ENCODE measurements at places on chromosomes 11 and 22. TPM values are rescaled to one million over a fixed set of nuclear protein-coding genes. Genes with fewer than 3 reads are reported as not detected.
A peak's percentile ranks its signal among the peaks of the same experiment; 100 is the strongest.

DNA sequence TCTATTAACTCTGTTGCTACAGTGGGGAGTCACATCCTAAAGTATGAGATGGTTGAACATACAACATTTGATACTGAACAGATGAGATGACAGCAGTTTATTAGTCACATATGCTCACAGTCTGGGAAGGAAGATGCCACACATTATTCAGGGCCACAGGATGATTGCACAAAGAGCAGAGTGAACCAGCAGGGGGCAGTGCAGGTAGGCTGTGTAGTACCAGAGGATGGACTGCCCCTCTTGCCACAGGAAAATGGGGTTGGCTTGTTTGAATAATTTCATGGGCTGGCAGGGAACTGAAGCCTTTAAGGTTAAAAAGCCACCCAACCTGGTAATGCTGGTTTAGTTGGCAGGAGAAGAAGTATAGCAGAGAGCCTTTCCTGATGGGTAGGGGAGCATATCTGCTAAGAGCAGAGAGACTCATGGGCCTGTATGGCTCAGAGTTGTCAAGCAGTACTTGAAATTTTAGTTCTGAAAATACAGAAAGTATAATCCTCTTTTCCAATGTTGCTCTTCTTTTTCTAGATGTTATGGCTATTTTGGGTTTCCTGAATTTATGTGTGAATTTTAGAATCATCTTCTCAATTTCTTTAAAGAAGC is 180.4 kb upstream of the B3GAT1 start:
- no peak overlapping the region for H3K4me3 ChIP-seq
- DNase-seq, result no peak
- no peaks in the 10 kb centered on the region for H3K27me3 ChIP-seq
- H3K36me3 ChIP-seq, result no peaks in the 10 kb centered on the region

DNA sequence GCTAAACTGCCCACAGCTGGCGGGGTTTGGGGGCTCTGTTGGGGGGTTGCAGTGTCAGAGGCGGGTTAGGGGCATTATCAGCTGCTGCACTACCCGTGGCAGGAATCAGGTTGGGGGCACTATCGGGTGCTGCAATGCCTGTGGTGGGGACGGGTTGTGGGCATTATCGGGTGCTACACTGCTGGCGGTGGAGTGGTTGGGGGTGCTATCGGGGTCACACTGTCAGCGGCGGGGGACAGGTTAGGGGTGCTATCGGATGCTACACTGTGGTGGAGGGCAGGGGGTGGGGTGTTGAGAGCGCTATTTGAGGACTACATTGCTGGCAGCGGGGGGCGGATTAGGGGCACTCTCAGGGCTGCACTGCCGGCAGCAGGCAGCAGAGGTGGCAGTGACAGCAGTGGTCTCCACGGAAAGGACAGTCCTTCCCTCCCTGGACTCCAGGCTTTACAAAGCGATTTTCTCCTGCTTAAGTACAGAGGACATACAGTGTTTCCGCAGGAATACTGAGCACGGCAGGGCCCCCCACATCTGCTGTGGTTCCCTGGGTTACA is 119.5 kb upstream of the VPREB1 start:
- no peak overlapping the region for H3K4me3 ChIP-seq
- H3K27me3 ChIP-seq, result no peaks in the 10 kb centered on the region
- H3K4me1 ChIP-seq, result no peaks in the 10 kb centered on the region
- no peaks in the 10 kb centered on the region for H3K36me3 ChIP-seq

DNA sequence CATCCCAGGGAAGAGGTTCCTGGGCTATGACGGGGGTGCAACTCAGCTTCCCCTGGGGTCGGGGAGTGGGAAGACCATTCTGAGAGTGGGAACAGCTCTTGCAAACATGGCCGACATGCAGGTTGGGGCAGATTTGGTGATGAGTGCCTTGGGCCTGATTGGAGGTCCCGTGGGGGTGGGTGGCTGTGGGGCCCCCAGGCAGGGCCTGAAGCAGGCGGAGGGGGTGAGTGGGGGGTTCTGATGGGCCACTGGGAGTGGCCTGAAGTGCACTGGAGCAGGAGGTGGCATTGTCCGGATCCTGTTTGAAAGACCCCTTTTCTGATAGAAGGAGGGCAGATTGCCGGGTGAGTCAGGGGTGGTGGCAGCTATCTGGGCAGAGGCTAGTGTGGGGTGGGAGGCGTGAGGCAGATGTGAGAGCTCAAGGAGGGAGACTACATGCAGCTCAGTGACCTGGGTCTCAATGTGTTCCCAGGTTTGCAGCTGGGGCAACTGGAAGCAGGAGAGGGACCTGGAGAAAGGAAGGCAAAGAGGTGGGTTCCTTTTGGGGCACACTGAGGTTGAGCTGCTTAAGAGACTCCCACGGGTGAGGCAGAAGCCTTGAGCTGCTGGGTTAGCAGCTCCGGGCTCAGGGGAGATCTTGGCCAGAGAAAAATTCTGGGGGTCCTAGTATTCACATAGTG is 15.1 kb downstream of the MYEOV start:
- DNase-seq, result no peak
- no peaks in the 10 kb centered on the region for H3K27me3 ChIP-seq
- peaks cover 33% of the 10 kb centered on the region for H3K4me1 ChIP-seq
- no peak overlapping the region for H3K4me3 ChIP-seq
- no peaks in the 10 kb centered on the region for H3K36me3 ChIP-seq

GRCh38 chr11:44989831-44990566 is 39.3 kb upstream of the TP53I11 start:
- no peak overlapping the region for H3K4me3 ChIP-seq
- no peaks in the 10 kb centered on the region for H3K36me3 ChIP-seq
- H3K4me1 ChIP-seq, result no peaks in the 10 kb centered on the region
- no peaks in the 10 kb centered on the region for H3K27me3 ChIP-seq

GRCh38 chr22:43823911-43824665 is 12.0 kb upstream of the EFCAB6 start:
- H3K4me1 ChIP-seq, result no peaks in the 10 kb centered on the region
- H3K27ac ChIP-seq, result no peak overlapping the region
- H3K27me3 ChIP-seq, result no peaks in the 10 kb centered on the region
- DNase-seq, result no peak
- no peak overlapping the region for H3K4me3 ChIP-seq
- no peaks in the 10 kb centered on the region for H3K36me3 ChIP-seq

- no peak overlapping the region for H3K4me3 ChIP-seq
- DNase-seq, result no peak
- no peaks in the 10 kb centered on the region for H3K4me1 ChIP-seq
- peaks cover 42% of the 10 kb centered on the region for H3K36me3 ChIP-seq
Measured at GRCh38 chr11:3753110-3753509, 44.2 kb downstream of the NUP98 start.

DNA sequence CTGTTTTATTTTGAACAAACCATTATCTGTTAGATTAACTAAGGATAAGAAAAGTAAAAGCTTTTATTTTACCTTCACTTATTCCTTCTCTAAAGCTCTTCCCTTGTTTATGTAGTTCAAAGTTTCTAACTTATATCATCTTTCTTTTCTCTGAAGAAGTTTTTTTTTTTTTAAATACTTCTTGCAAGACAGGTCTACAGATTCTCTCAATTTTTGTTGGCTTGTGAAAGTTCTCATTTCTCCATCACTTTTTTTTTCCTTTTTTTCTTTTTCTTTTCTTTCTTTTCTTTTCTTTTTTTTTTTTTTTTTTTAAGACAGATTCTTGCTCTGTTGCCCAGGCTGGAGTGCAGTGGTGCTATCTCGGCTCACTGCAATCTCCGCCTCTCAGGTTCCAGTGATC is 4.7 kb upstream of the TREH start:
- no peaks in the 10 kb centered on the region for H3K36me3 ChIP-seq
- no peak overlapping the region for H3K4me3 ChIP-seq
- H3K4me1 ChIP-seq, result no peaks in the 10 kb centered on the region
- H3K27ac ChIP-seq, result no peak overlapping the region

DNA sequence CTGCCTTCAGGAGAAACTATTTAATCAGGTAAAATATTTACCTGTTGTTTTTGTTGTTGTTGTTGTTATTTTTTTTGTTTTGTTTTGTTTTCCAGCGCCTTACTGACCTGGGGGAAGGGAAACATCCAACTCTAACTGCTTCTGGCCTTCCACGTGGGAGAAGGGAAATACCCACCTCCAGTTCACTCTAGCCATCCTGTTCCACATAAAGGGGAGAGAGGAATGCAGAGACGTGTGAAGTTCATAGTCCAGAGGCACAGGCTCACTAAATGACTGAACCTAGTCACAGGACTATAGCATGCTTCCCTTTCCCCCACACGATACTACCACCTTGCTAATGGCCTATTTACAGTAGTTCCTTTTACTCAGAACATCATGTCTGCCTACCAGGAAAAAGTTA is 72.4 kb upstream of the VSTM5 start:
- H3K27ac ChIP-seq, result no peak overlapping the region
- DNase-seq, result no peak
- no peaks in the 10 kb centered on the region for H3K36me3 ChIP-seq
- H3K27me3 ChIP-seq, result no peaks in the 10 kb centered on the region

GRCh38 chr11:22084056-22084455 is 108.8 kb upstream of the ANO5 start:
- no peak overlapping the region for H3K27ac ChIP-seq
- no peaks in the 10 kb centered on the region for H3K4me1 ChIP-seq
- DNase-seq, result no peak
- H3K4me3 ChIP-seq, result no peak overlapping the region
- H3K27me3 ChIP-seq, result no peaks in the 10 kb centered on the region
- no peaks in the 10 kb centered on the region for H3K36me3 ChIP-seq

- no peaks in the 10 kb centered on the region for H3K36me3 ChIP-seq
- no peak overlapping the region for H3K4me3 ChIP-seq
- no peak overlapping the region for H3K27ac ChIP-seq
- no peaks in the 10 kb centered on the region for H3K4me1 ChIP-seq
- DNase-seq, result no peak
Measured at GRCh38 chr11:70002433-70002832, 75.7 kb upstream of the ANO1 start.

DNA sequence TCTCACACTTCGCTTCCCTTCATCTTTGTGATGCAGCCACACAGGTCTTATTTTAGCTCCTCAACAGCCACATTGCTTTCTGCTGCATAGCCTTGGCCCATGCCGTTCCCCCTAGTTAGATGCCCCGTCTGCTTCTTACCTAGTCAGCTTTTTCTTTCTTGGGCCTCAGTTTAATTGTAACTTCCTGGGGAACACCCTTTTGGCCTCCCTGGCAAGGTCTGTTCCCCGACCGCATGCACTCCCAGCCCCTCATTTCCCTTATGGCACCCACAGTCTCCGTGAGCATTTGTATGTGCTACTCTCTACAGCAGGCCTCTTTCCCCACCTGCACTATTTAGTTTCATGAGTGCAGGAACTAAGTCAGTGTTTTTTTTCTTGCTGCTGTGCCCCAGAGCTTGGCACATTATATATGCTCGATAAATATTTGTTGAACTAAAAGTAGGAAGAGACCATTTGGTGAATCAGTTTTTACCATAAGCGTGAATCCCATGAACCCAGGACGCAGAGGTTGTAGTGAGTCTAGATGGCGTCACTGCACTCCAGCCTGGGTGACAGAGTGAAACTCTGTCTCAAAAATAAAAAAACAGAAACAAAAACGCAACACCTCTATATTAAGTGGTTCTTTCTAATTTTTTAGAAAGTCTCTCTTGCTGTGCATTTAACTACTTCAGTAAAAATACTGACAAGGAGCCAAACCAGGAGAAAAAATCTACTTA is 38.5 kb downstream of the TNRC6B start:
- peak overlapping the region; percentile 64 for H3K27ac ChIP-seq
- no peaks in the 10 kb centered on the region for H3K27me3 ChIP-seq
- no peak overlapping the region for H3K4me3 ChIP-seq

DNA sequence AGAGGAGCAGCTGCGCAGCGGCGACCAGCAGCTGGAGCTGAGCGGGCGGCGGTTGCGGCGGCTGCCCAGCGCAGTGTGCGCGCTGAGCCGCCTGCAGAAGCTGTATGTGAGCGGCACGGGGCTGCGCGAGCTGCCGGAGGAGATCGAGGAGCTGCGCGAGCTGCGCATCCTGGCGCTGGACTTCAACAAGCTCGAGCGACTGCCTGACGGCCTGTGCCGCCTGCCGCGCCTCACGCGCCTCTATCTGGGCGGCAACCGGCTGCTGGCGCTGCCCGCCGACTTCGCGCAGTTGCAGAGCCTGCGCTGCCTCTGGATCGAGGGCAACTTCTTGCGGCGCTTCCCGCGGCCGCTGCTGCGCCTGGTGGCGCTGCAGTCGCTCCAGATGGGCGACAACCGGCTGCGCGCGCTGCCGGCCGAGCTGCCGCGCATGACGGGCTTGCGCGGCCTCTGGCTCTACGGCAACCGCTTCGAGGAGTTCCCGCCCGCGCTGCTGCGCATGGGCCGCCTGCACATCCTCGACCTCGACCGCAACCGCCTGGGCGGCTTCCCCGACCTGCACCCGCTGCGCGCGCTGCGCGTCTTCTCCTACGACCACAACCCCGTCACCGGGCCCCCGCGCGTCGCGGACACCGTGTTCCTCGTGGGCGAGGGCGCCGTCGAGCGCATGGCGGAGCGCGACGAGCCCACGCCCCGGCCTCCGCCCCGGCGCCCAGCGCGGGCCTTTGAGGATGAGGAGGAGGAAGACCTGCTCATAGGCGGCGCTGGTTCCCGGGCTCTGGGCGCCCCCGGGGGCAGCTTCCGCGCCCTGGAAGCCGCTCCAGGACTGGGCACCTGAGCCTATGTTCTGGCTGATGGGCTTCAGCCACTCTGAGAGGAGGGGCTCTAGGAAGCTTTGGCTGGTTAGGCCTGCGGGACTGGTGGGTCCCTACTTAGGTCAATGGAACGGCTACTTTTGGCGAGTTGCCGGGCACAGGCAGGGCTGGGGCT is 787 bp downstream of the LRRC10B start:
- H3K36me3 ChIP-seq, result no peaks in the 10 kb centered on the region
- H3K4me1 ChIP-seq, result peaks cover 17% of the 10 kb centered on the region
- peaks cover 16% of the 10 kb centered on the region for H3K27me3 ChIP-seq
- peak overlapping the region; percentile 11 for H3K4me3 ChIP-seq
- DNase-seq, result peak; percentile 60
- H3K27ac ChIP-seq, result no peak overlapping the region

DNA sequence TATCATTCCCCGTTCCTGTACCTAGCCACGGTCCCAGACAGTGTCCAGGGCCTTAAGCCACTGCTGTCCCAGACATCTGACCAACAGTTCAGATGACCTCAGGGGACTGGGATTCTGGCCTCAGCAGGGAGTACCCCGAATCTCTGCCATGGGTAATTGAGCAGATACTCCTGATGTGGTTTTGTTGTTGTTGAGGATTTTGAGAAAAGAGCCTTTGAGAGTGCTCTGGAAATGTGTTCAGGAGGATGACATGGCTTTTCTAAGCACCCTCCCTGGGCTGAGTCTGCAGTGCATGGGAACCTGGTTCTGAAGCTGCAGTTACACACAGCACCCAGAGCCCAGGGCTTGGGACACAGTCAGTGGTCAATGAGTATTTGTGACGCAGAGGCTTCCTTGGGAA is 30.4 kb downstream of the ADAMTS15 start:
- H3K4me3 ChIP-seq, result no peak overlapping the region
- no peak overlapping the region for H3K27ac ChIP-seq
- H3K36me3 ChIP-seq, result no peaks in the 10 kb centered on the region
- H3K4me1 ChIP-seq, result no peaks in the 10 kb centered on the region

GRCh38 chr11:47979378-47980087 is 826 bp upstream of the PTPRJ start:
- no peak overlapping the region for H3K27ac ChIP-seq
- peaks cover 35% of the 10 kb centered on the region for H3K4me1 ChIP-seq
- no peaks in the 10 kb centered on the region for H3K36me3 ChIP-seq
- DNase-seq, result no peak

- H3K4me1 ChIP-seq, result peaks cover 10% of the 10 kb centered on the region
- H3K27ac ChIP-seq, result no peak overlapping the region
- H3K36me3 ChIP-seq, result no peaks in the 10 kb centered on the region
- no peak overlapping the region for H3K4me3 ChIP-seq
Measured at GRCh38 chr11:117808784-117809183, 11.8 kb upstream of the DSCAML1 start.

GRCh38 chr22:43831561-43832392 is 19.7 kb upstream of the EFCAB6 start:
- DNase-seq, result no peak
- H3K4me3 ChIP-seq, result no peak overlapping the region
- H3K27ac ChIP-seq, result no peak overlapping the region
- no peaks in the 10 kb centered on the region for H3K27me3 ChIP-seq

KDM4D gene
- 0.39 TPM for total RNA-seq

IFITM1 gene
- 119 TPM for total RNA-seq

CBLIF gene
- not detected for total RNA-seq

OR8G1 gene
- total RNA-seq, result not detected

MS4A4A gene
- 0.39 TPM for total RNA-seq
